H9 (cell line): ENCODE measurements at places on chromosomes 2 and 18. TPM values are rescaled to one million over a fixed set of nuclear protein-coding genes. Genes with fewer than 3 reads are reported as not detected.

The SIX3 gene
- 0.35 and 0.55 TPM in 2 replicates for total RNA-seq

The MEP1B gene
- total RNA-seq, result not detected in 2 replicates

The EIPR1 gene
- 27.6 and 27.8 TPM in 2 replicates for total RNA-seq

The CROCC2 gene
- not detected in 2 replicates for total RNA-seq

The PLEKHH2 gene
- total RNA-seq, result 2.5 and 3.1 TPM in 2 replicates

The GREB1L gene
- 2.1 and 2.7 TPM in 2 replicates for total RNA-seq

The BCL2 gene
- 1.2 and 1.3 TPM in 2 replicates for total RNA-seq
